ENCODE measurements at places on chromosomes 3 and 15. TPM values are rescaled to one million over a fixed set of nuclear protein-coding genes. Genes with fewer than 3 reads are reported as not detected.

- DNase-seq: no peak
Observed at GRCh38 chr3:4582624-4583023, 89.5 kb downstream of the ITPR1 start.

DNA sequence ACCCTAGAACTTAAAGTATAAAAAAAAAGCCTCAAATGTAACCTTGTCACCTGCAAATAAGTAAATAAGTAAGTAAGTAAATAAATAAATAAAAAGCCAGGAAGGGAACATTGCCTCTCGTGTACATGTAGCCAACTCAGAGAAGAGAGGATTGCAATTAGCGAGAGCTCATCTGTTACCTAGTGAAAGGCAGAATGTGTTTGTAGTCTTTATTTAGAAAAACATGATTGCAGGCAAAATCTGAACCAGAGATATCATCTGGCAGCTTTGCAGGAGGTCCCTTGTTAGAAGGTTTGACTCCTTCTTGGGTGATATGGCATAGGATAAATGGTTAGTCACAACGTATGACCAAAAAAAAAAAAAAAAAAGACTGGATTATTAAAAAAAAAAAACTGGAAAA lies 71.6 kb upstream of the SYN2 start:
- DNase-seq: no peak

- DNase-seq: no peak
Observed at GRCh38 chr3:101458387-101458786, 54.6 kb downstream of the SENP7 start.

- DNase-seq: no peak
Observed at GRCh38 chr15:92157666-92158298, 235.9 kb upstream of the ST8SIA2 start.

GRCh38 chr15:34360298-34360697 lies 6.7 kb downstream of the LPCAT4 start:
- DNase-seq: no peak

DNA sequence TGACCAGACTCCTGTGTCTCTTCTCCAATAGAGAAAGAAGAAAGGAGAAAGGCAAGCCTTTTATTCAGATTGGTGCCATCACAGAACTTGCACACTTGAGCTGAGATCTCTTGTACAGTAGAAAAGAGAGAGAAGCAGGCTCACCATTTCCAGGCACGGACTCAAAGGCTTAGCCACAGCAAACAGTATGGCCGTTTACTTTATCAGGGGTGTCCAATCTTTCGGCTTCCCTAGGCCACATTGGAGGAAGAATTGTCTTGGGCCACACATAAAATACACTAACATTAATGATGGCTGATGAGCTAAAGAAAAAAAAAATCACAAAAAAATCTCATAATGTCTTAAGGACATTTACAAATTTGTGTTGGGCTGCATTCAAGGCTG lies 5.0 kb downstream of the IFT80 start:
- no peak for DNase-seq

DNA sequence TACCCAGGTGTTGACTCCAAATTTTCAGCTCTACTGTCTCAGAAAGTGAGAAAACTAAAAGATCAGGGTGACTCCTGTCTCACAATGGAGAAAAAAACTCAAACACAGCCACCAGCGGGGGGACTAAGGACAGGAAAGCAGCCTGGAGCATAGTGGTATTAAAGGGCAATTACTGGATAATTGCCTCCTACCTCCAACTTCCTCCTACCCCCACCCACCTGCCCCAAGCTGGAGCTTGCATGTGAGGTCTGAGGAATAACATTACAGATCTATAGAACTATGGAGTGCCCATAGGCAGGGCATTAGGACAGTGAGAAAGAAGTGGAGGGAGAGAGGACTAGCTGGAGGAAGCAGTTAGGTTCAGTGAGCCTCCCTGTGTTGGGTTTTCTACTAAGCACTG lies 2.7 kb upstream of the PCCB start:
- DNase-seq: no peak

The CDHR4 gene
- total RNA-seq: 0.20 TPM

DNA sequence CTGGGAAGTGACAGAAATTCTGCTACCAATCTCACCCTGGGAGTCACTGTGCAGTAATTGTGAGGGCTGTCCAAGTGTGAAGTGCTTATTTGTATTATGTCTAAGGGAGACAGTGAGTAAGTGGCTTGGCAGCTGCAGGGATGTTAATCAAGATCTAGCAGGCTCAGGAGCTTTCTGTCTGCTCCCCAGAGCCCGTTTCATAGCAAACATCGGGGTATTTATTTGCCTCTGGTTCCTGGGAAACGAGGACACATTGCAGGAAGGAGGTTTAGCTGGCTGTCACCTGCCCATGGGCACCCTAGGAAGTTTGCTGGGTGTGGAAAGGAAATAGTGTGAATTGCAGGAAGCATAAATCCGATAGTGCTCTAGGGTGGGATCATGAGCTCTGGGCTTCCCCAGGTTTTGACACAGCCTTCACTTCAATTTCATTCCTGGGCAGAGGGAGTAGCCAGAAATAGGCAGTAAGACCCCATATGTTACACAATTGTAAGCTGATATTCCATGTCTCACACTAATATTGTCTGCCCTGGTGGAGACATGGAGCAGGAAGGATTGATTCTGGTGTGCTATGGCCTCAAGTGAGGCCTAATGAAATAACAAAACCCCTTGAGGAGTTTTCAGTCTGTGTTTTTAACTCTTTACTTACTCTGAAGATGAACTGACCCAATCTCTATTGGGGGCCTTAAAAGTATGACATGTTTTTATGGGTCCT lies 74.1 kb upstream of the MITF start:
- DNase-seq: no peak

- peak; percentile 48 for DNase-seq
Observed at GRCh38 chr3:11643201-11643603, 513 bp downstream of the VGLL4 start.

- peak; percentile 88 for DNase-seq
Observed at GRCh38 chr3:9916734-9917680, at the start of gene IL17RC. Gene IL17RC, plus strand, starts transcription at chr3:9917098. Its CDS starts 218 bp downstream, at chr3:9917316.

The ABI3BP gene
- total RNA-seq: 32.1 TPM

The PRR23B gene
- not detected for total RNA-seq

The ST6GAL1 gene
- 57.3 TPM for total RNA-seq

DNA sequence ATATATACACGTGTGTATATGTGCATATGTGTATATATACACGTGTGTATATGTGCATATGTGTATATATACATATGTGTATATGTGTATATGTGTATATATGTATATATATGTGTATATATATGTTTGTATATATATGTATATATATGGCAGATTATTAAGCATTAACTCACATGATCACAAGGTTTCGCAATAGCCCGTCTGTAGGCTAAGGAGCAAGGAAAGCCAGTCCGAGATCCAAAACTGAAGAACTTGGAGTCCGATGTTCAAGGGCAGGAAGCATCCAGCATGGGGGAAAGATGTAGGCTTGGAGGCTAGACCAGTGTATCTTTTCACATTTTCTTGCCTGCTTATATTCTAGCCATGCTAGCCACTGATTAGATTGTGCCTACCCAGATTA lies 23.7 kb downstream of the NAALADL2 start:
- DNase-seq: no peak
